Right ventricle myocardium superior (tissue), 1 donor: ENCODE measurements at places on chromosomes 13 and 19.

DNA sequence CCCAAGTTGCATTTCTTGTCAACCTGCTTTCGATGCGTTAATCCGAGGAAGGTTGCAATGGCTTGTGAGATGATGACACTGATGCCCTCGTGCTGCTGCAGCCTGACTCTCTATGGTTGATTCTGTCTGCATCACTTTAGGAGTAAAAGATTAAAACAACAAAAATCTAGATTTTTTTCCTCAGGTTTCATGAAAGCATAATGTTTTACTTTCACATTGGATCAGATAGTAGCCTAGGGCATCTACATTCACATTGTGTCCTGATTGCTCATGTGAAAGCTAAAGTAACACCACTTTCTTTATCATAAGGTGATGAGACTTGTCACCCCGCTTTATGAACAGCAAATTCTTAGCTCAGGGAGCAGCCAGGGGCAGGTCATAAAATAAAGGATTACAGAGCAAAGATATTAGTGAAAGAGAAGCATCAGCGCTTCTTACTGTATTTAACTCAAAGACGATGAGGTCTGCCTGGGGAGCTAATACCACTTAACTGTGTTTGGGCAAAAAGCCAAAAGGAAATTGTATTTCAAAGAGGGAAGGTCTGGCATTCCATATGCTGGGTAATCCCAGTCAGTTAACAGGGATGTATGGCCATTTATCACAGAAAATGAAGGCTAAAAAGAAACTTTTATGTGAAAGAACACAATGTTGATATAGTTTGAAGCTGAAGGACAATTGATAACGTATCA is 270.5 kb downstream of the GPC6 start:
- DNase-seq, result no peak

GRCh38 chr19:18072335-18072734 is 14.4 kb downstream of the IL12RB1 start:
- no peak for DNase-seq

- peak; percentile 100 for DNase-seq
Measured at GRCh38 chr19:40716482-40717324, at the start of the genes COQ8B and ITPKC. COQ8B (minus strand) TSS chr19:40716886; CDS start chr19:40714632, 2,254 bp downstream. ITPKC (plus strand) TSS chr19:40717112; CDS start chr19:40717136, 24 bp downstream.

- DNase-seq, result no peak
Measured at GRCh38 chr13:50366488-50367174, 351.4 kb downstream of the KCNRG start.

- DNase-seq, result no peak
Measured at GRCh38 chr19:43638214-43638994, 1.2 kb downstream of the CADM4 start.

GRCh38 chr19:54549224-54549623 is 24.4 kb upstream of the LILRA2 start:
- DNase-seq, result no peak

- no peak for DNase-seq
Measured at GRCh38 chr13:41568143-41568971, 111.0 kb downstream of the RGCC start.

DNA sequence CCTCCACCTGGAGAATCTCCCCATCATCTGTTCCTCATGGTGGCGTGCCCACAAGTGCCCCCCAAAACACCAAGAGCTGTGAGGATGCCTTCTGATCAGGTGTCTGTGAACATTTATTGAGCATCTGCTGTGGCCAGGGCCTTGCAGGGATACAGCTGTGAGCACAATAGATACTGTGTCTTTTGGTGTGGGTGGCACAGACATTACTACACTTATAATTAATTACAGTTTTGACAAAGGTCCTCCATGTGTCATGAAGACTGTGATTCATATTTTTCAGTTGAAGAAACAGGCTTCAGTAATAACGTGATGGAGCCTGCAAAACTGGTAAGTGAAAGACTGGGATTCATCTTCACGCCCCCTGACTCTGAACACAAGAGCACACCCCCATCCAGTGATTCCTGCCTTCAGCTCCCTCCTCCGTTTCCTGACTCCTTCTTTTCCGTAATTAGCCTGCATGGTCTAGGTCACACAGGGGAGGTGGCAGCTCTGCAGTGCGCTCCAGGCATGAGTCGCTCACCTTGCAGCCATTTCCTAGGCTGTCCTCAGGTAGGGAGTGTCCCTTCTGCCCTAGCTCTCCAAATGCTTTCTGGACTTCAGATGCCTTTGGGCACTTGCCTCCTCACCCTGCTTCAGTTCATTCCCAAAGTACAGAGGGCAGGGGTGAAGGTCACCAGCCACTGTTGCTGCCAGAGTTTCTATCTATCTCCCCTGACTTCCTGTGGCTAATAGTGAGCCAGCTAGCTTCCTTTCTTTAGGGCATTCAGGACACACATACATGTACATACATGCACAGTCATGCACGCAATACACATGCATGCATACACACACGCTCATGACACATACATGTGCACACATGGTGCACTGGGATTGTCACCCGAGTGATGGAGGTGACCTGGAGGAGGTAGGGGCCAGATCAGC is 66.5 kb downstream of the SIAH3 start:
- DNase-seq, result no peak

- DNase-seq, result no peak
Measured at GRCh38 chr13:30313311-30313710, 6.0 kb upstream of the KATNAL1 start.

DNA sequence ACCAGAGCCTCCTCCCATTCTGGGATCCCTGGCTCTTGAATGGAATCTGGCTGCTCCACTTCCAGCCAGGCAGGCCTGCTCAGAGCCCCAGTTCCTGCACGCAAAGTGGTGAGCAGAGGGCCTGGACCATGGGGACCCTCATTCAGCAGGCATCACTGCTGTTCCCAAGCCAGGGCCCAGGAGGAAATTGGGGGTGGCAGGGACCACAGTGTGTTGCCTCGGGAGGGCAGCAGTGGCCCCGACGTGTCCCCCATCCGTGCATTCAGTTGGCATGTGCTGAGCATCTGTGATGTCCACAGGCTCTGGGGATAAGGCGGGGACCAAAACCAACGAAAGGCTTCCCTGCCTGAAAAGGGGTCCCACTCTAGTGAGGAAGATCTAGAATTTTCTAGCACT is 11.2 kb downstream of the CCDC97 start:
- DNase-seq, result no peak

GRCh38 chr13:75825161-75825560 is 189.0 kb downstream of the LMO7 start:
- no peak for DNase-seq

GRCh38 chr19:8558325-8558724 is 18.9 kb downstream of the MYO1F start:
- no peak for DNase-seq

- DNase-seq, result no peak
Measured at GRCh38 chr19:4897146-4897545, 5.5 kb downstream of the ARRDC5 start.

GRCh38 chr13:32590266-32590665 is 4.0 kb downstream of the PDS5B start:
- no peak for DNase-seq

GRCh38 chr13:108682714-108683113 is 53.3 kb downstream of the MYO16 start:
- DNase-seq, result no peak

DNA sequence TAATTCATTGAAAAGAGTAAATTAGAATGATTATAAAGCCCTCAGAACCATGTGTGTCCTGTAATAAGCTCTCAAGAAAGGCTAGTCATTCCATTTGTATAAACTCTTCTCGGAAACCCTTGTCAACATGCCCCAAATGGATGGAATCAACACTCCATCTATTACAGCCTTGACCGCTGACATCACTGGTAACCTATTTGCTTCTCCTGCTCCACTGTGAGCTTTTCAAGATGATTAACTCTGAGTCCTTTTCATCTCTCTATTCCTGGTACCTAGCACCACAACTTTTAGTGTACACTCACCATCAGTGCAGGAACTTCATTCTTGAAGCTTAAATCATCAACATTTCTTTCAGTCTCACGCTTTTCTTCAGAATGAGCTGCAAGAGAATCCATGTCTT is 612.0 kb downstream of the DCT start:
- no peak for DNase-seq

GRCh38 chr13:107901996-107902562 is 313.3 kb downstream of the LIG4 start:
- no peak for DNase-seq

DNA sequence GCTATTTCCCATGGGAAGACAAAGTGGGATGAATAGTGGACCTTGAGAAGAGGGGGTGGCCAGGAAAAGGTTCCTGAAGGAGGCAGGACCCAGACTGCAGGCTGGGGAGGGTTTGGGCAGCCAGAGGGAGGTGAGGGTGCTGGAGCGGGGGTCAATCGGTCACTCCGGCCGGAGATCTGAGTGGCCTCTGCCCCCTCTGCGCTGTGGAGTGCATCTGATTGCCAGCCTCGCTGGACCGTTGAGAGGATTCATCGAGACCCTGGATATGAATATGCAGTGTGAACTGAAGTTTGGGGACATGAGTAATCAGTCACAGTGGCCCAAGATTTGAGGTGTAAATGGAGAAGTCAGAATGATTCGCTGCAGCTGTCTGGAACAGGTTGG is 5.5 kb upstream of the ZNF580 start:
- DNase-seq, result peak; percentile 42

- no peak for DNase-seq
Measured at GRCh38 chr19:4754248-4754647, 30.6 kb upstream of the DPP9 start.

- peak; percentile 30 for DNase-seq
Measured at GRCh38 chr13:112957295-112957677, 11.7 kb upstream of the MCF2L start.
